Activated CD4-positive, alpha-beta T cell treated with anti-CD3 and anti-CD28 coated beads, Interleukin-2, amount 50 U/mL, for 1 hour (primary cell): ENCODE measurements at places on chromosomes 12 and 14.

GRCh38 chr12:87201598-87201997 is 827.6 kb downstream of the C12orf50 start:
- no peak for DNase-seq

DNA sequence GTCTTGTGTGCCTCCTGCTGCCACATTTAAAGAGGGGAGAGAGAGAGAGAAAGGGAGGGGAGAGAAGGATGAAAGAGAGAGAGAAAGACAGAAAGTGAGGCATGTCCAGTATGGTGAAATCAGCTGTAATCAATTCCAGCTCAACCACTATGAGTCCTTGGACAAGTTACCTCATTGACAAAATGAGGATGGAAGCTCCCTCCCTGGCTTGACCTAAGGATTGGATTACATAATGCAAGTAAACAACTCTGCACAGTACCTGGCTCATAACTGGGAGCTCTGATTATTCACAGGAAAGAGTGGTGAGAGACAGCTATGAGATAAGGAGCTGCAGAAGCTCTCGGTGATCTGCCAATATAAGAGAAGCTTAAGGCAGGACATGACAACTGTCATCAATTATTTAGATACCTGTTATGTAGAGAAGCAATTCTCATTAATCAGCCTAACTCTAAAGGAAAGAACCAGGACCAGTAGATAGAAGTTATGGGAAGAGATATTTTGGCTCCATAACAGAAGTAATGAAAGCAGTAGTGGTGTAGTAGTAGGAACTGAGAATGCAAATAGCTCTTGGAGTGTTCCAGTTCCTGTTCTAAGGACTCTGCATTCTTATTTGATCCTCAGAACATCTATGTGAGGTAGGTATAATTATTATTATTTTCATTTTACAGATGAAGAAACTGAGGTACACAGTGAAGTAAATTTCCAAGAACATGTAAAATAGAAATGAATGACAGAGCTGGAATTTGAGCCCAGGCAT is 791.6 kb downstream of the DIO2 start:
- DNase-seq, result no peak

- no peak for DNase-seq
Measured at GRCh38 chr14:61395115-61395725, 73.8 kb downstream of the PRKCH start.

GRCh38 chr12:28497889-28498411 is 307.7 kb downstream of the CCDC91 start:
- no peak for DNase-seq

- no peak for DNase-seq
Measured at GRCh38 chr12:123529686-123530085, 3.8 kb downstream of the RILPL1 start.
